ENCODE measurements at places on chromosomes 7 and 10. TPM values are rescaled to one million over a fixed set of nuclear protein-coding genes. Genes with fewer than 3 reads are reported as not detected.

HYAL4 gene
- not detected for total RNA-seq

- DNase-seq, result no peak
Observed at GRCh38 chr7:101651112-101651511, 22.0 kb upstream of the MYL10 start.

DNA sequence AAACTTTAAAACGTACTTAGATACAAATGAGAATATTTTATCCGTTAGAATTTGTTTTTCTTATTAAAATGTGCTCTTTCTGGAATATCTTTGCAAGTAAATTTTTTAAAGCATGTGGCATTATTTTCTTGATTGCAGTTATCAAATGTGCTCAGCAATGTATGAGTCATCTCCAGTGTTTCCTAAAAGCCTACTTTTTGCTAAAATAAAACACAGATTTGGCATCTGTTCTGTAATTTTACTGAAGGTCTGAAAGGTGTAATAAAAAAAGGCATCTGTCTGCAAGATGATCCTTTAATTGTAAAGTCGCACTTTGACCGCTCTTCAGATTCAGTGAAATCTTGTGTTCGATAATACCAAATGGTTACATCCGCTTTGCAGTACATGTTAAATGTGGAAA, 3.4 kb downstream of the GNAT3 start:
- DNase-seq, result no peak

GRCh38 chr7:132250480-132251326, 325.6 kb downstream of the PLXNA4 start:
- DNase-seq, result no peak

GRCh38 chr7:75640201-75640600, 98.5 kb downstream of the HIP1 start:
- DNase-seq, result no peak

GRCh38 chr10:69503896-69504265, 52.6 kb downstream of the TSPAN15 start:
- no peak for DNase-seq

CHST3 gene
- total RNA-seq, result 49.3 TPM

DNA sequence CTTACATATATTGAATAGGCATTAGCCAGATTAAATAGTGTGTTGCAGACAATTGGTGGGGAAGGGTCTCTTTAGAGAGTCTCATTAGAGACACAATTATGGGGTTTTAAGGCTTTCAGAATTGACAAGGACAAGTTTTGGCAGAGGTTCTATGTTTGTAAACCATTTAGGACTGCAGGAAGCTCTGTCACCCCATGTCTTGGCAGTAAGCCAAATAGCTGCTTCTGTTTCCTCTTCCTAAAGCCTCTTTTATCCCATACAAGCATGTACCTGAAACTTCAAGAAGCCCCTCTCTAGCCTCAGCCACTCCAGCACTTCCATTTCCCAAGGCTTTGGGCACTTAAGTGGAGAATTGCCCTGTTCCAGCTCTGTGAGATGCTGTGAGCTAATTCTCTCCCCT, 21.8 kb upstream of the LRRC4 start:
- no peak for DNase-seq

DNA sequence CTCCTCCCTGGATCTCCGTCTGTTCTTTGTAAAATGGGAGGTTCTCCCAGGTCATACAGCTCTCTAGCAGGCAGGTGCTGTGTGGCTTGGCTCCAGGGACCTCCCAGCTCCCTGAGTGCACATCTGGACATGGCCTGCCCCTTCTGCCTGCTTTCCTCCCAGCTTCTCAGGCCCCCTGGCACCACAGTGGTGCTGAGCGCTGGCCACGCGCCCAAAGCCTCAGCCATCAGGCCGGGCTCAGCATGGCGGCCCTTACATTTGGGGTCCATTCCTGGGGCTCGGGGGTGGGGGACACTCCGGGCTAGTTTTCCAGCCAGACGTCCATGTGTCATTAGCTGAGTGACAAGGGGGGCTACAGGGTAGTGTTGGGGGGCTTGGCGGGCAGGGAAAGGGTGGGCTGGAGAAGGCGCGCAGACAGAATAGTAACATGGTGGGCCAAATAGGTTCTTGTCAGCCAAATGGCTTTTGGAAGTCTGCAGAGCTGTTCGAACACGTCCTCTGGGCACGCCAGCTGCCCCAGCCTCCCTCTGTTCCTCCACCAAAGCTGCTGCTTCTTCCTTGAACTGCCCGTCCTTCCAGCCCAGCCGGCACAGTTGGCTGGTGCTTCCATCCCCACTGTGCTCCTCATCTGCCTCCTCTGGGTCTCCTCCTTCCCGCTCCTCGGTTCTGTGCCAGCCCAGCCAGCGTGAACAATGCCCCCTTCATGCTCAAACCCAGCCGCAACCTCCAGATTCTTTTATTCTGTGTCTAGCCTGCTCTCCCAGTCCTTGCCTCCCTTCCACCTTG, 65.9 kb downstream of the GOLGA7B start:
- no peak for DNase-seq

DNA sequence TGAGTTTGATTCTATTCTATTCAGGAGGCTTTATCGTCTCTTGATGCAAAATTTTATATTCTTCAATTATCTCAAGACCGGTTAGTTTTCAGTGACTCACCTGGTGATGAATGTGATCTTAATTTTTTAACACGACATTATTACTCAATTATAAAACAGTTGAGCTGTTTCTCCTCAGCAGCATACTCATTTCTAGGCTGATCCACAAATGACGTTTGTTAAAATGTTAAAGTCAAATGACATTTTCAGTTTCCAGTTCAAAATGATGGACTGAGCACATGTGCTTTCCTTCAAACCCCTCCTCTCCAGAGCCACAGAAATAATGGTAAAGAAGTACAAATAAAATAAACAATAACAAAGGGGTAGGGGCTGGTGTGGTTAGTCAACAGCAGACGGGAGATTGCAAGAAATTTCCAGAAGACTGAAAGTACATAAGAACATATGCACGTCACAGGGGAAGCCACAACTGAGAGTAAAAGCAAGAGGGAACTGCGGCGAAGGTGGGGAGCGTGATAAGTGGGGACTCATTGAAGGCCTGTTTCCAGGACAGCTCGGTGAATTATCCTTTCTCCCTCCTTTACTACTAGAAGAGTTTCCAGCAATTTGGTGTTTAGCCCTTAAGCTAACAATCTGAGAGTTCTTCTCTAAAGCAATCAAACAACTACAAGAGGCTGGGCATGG, 10.9 kb downstream of the MACROH2A2 start:
- no peak for DNase-seq

DNA sequence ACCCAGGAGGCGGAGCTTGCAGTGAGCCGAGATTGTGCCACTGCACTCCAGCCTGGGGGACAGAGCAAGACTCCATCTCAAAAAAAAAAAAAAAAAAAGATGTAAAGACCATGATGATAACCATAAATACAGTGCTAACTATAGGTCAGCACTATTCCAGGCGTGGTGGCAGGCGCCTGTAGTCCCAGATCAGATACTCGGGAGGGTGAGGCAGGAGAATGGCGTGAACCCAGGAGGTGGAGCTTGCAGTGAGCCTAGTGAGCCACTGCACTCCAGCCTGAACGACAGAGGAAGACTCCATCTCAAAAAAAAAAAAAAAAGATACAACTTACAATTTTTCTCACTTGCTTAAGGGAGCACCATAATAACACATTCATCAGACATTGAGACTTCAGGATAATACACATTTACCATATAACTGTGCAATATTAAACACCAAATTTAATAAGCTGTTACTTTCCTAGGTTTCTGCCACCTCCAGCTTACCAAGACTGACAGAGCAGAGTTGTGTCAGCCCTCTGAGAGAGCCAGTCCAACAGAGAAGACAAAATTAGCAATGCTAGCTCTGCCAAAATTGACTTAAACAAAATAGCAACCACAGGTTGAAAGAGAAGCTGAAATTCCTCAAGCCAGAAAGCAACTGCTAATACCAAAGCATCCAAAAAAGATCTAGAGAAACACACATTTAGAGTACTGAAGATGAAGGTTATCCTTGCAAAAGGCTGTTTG, 8.2 kb downstream of the DNA2 start:
- DNase-seq, result no peak

DDX50 gene
- 17.2 TPM for total RNA-seq

TFEC gene
- total RNA-seq, result not detected

IKZF1 gene
- not detected for total RNA-seq
